Stimulated activated CD8-positive, alpha-beta memory T cell treated with anti-CD3 and anti-CD28 coated beads, Interleukin-7, amount 100 ng/mL, for 48 hours (primary cell): ENCODE measurements at places on chromosomes 2 and 18.

DNA sequence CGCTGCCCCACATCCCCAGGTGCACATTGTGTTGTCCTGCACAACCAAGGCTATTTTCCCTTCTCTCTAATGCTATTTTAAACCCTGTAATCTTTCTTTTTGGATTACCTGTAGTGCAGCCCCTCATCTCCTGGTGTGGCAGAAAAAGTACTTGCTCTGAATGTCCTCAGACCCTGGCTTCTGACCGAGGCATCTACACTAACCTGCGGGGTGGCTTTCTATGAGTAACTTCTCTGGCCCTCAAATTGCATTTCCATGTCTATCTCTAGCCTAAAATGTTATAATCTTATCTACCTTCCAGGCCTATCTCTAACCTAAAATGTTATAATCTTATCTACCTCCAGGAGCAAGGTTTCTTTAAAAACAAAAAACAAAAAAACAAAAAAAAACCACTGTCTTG, 18.2 kb upstream of the SP5 start:
- DNase-seq, result no peak

GRCh38 chr2:128565441-128565840, 246.8 kb upstream of the HS6ST1 start:
- DNase-seq, result no peak

DNA sequence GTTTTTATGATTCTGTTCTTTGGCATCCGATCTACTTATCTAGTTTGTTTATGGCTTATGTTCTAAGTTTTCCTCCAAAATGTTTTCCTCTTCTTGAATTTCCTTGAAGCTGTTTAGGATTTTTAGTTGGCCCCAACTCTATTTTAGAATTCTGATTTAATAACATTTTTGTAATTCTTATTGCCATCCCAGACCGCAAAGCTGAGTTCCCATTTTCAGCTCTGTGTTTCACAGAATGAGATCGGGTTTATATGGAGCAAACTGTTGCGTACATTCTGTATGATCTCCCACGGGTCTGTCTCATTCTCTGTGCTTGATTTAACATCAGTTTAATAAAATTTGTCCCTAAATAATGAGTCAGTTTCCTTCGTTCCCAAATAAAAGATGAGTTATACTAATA, 59.3 kb downstream of the DPP4 start:
- DNase-seq, result no peak

- DNase-seq, result no peak
These were observed 108.4 kb upstream of the MCFD2 start for GRCh38 chr2:47024046-47024445.

DNA sequence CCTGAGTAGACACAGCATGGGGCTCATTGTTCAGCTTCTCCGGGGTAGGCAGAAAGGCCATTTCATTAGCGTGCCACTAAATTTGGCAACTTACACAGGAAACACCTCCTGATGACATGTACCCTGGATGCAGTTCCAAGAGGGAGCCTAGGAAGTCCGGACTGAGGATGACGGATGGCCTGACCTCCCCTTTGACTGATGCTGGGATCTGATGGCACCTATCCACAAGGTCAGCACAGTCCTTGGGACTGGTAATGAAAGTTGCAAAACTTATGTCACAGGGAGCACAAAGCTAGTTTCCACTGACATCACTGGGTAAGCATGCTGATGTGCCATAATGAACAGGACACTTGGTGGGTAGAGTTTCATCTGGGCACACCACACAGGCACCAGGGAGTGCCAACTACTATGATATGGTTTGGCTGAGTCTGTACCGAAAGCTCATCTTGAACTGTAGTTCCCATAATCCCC, 126.7 kb upstream of the ARL4C start:
- DNase-seq, result no peak

- no peak for DNase-seq
These were observed 6.6 kb upstream of the RPL37A start for GRCh38 chr2:216491793-216492596.
